Tibial nerve (tissue), 4 donors: ENCODE measurements at places on chromosomes 16 and 17.

DNA sequence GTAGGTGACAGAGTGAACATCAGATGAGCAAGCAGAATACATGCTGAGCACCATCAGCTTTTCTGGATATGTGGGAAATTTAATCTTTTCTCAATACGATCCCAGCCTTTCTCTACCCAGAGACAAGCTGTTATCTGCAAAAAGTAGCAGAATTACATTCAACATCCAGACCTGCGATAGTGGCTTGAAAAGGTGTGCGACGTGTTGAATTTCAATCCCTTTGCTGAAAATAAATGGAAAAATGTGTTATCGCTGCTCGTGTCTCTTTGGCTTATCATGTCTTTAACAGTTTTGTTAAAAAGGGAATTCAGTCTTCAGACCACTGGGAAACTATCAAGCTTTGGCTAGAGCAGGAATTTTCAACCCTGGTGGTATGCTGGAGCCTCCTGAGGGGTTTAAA lies 98.8 kb upstream of the FAM20A start:
- no peaks in the 10 kb centered on the region for H3K27me3 ChIP-seq
- no peak for DNase-seq
- H3K4me3 ChIP-seq, result no peak overlapping the region
- H3K27ac ChIP-seq, result no peak overlapping the region

- no peaks in the 10 kb centered on the region for H3K27me3 ChIP-seq
- no peak overlapping the region for H3K4me3 ChIP-seq
- H3K4me1 ChIP-seq, result no peaks in the 10 kb centered on the region
- no peaks in the 10 kb centered on the region for H3K36me3 ChIP-seq
- H3K27ac ChIP-seq, result no peak overlapping the region
Measured at GRCh38 chr17:74723891-74724290, 11.2 kb upstream of the CD300LF start.

DNA sequence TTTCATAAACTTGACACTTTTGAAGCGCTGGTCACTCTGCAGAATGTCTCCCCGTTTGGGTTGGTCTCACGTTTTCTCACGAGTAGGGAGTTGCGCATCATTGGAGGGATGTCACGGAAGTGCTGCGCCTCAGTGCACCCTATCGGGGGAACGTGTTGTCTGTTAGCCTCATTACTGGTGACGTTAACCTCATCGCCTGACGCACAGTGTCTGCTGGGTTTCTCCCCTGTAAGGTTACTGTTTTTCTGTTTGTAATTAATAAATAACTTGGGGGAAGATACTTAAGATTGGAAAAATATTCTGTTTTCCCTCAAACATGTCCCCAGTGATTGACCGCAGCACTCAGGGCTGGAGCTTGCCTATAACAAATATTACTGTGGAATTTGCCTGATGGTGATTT lies 26.7 kb downstream of the VAC14 start:
- H3K27ac ChIP-seq, result no peak overlapping the region
- no peaks in the 10 kb centered on the region for H3K27me3 ChIP-seq
- peaks cover 4% of the 10 kb centered on the region for H3K4me1 ChIP-seq
- no peaks in the 10 kb centered on the region for H3K36me3 ChIP-seq

DNA sequence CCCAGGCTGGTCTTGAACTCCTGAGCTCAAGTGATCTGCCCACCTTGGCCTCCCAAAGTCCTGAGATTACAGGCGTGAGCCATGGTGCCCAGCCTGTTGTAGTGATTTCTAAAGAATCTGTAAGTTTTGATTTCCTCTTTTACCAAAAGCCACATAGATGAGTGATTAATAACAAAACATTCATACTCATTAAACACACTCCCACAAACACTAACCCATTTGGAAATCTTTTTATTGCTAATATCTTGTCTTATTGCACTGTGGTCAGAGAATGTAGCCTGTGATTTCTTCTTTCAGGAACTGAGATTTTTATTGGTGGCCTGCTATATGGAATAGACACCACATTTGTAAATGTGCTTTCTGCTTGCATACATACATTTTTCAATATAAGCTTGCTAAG lies 31.6 kb downstream of the MYH10 start:
- no peak overlapping the region for H3K27ac ChIP-seq
- no peak overlapping the region for H3K4me3 ChIP-seq
- no peaks in the 10 kb centered on the region for H3K36me3 ChIP-seq
- no peaks in the 10 kb centered on the region for H3K27me3 ChIP-seq

GRCh38 chr17:7684851-7685532 lies 2.3 kb downstream of the TP53 start:
- peak overlapping the region; percentile 80 for H3K4me3 ChIP-seq
- H3K27ac ChIP-seq, result peak overlapping the region; percentile 98
- no peaks in the 10 kb centered on the region for H3K27me3 ChIP-seq
- peaks cover 40% of the 10 kb centered on the region for H3K4me1 ChIP-seq

DNA sequence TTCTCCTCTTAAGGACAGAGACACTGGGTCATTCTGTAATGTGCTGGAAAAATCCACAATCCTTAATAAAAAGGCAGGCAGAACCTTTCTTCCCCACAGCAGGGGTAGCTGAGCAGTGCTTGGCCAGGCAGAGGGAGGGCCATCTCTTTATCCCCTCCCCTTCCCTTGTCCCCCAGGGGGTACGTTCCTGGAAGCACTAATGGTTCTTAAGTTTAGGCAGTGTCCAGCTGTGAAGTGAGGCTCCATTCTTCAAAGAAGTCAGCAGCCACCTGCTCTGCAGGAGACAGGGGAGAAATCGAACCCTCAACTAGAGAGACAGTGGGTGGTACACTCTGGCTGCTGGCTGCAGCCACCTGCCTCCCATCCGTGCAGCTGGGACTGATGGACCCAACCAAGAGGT lies 533.9 kb upstream of the CDH11 start:
- H3K4me3 ChIP-seq, result no peak overlapping the region
- H3K27ac ChIP-seq, result no peak overlapping the region
- H3K36me3 ChIP-seq, result no peaks in the 10 kb centered on the region
- H3K4me1 ChIP-seq, result peaks cover 11% of the 10 kb centered on the region
- H3K27me3 ChIP-seq, result no peaks in the 10 kb centered on the region

- H3K27me3 ChIP-seq, result no peaks in the 10 kb centered on the region
- no peak overlapping the region for H3K27ac ChIP-seq
- no peak overlapping the region for H3K4me3 ChIP-seq
- DNase-seq, result no peak
- peaks cover 13% of the 10 kb centered on the region for H3K4me1 ChIP-seq
Measured at GRCh38 chr17:31427684-31428083, 36.2 kb downstream of the RAB11FIP4 start.

GRCh38 chr17:41782142-41782541 lies 4.4 kb downstream of the JUP start:
- DNase-seq, result no peak
- no peaks in the 10 kb centered on the region for H3K27me3 ChIP-seq
- H3K4me1 ChIP-seq, result peaks cover 45% of the 10 kb centered on the region

DNA sequence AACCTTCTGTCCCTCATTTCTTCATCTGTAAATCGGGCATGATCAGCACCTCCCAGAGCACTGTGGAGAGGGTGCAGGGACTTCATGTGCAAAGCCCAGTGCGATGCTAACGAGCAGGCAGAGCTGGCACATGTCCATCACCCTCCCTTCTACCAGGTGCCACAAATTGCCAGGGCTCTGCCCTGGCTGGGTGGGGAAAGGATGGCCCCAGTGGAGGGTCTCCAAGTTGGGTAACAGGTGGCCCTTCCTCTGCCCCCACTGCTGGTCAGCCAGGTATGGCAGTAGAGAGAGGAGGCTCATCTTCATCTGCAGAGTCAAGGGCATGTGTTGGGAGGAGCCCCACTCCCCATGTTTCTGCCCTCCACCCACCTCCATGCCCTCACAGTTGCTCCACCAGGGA lies 61.5 kb upstream of the CDH5 start:
- no peaks in the 10 kb centered on the region for H3K27me3 ChIP-seq
- H3K4me1 ChIP-seq, result no peaks in the 10 kb centered on the region
- DNase-seq, result no peak
- H3K4me3 ChIP-seq, result no peak overlapping the region

GRCh38 chr17:56359518-56359917 lies 206.2 kb downstream of the ANKFN1 start:
- no peak overlapping the region for H3K4me3 ChIP-seq
- no peak overlapping the region for H3K27ac ChIP-seq
- DNase-seq, result no peak
- H3K27me3 ChIP-seq, result no peaks in the 10 kb centered on the region
- H3K36me3 ChIP-seq, result no peaks in the 10 kb centered on the region

DNA sequence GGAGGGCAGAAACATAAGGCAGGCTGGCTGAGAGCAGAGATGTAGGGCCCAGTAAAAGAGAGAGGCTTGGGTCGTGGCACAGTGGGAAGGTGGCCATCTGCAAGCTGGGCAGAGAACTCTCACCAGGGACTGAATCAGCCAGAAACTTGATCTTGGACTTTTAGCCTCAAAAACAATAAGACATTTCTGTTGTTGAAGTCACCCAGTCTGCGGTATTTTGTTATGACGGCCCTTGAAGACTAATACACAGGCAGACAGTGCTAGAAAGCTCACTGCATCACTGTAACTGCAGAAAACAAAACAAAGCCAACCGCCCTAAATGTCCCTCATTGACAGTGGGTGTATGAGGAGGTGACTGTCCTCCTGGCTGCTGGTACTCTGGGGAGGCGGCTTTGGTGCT lies 3.9 kb upstream of the JPH3 start:
- DNase-seq, result no peak
- peaks cover 17% of the 10 kb centered on the region for H3K4me1 ChIP-seq
- no peaks in the 10 kb centered on the region for H3K27me3 ChIP-seq

DNA sequence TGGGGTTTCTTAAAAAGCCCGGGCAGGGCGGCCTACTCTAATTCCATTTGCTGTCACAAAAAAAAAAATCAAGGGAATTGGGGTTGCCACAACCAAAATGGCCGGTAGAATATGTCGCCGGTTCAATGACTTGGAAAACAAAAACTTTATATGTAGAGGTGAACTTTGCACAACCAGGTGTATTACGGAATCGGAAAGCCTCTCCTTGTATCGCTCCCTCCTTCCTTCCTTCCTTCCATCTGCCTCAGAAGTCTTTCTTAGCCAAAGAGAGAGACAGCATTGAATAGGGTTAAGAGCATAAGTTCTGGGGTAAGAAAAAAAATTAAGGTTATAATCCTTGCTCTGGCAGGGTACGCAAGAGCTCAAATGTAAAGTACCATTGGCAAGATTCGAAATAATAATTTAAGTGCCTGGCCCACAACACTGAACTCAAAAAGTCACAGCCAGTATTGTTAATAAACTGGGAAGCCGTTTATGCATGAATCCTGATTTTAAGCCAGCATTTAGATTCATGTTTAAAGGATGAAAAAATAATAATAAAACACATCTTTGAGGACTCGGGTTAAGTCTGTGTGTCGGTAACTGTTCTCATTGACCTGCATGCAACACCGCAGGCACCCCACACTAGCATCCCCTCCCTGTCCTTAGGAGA lies 522 bp upstream of the GLG1 start:
- peak overlapping the region; percentile 79 for H3K27ac ChIP-seq
- no peaks in the 10 kb centered on the region for H3K4me1 ChIP-seq
- no peaks in the 10 kb centered on the region for H3K36me3 ChIP-seq
- H3K4me3 ChIP-seq, result peak overlapping the region; percentile 93

GRCh38 chr17:67813803-67814180 lies 11.5 kb upstream of the BPTF start:
- H3K27ac ChIP-seq, result no peak overlapping the region
- no peak overlapping the region for H3K4me3 ChIP-seq
- H3K4me1 ChIP-seq, result no peaks in the 10 kb centered on the region

- H3K27ac ChIP-seq, result no peak overlapping the region
- H3K27me3 ChIP-seq, result no peaks in the 10 kb centered on the region
- H3K4me1 ChIP-seq, result no peaks in the 10 kb centered on the region
- DNase-seq, result no peak
Measured at GRCh38 chr17:34725008-34725407, 145.6 kb downstream of the TMEM132E start.

GRCh38 chr16:212999-213398 lies 16.2 kb downstream of the LUC7L start:
- H3K27ac ChIP-seq, result no peak overlapping the region
- H3K36me3 ChIP-seq, result no peaks in the 10 kb centered on the region
- no peaks in the 10 kb centered on the region for H3K27me3 ChIP-seq
- no peaks in the 10 kb centered on the region for H3K4me1 ChIP-seq

DNA sequence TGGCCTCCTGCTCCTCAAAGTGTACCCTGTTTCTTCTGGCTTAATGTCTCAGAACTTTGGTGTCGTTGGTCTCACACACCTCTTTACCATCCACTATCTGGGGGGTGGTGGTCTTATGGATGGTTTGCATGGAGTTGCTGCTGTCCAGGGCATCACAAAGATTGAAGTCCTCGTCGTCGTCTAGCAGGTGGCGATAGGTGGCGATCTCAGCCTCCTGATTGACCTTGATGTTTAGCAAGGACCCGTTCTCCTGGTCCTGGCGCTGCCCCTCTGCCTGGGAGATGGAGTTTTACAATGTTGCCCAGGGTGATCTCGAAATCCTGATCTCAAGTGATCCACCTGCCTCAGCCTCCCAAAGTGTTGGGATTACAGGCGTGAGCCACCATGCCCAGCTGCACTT lies 31.1 kb upstream of the HELZ start:
- no peaks in the 10 kb centered on the region for H3K27me3 ChIP-seq
- no peaks in the 10 kb centered on the region for H3K4me1 ChIP-seq
- no peaks in the 10 kb centered on the region for H3K36me3 ChIP-seq
- DNase-seq, result no peak
- H3K4me3 ChIP-seq, result no peak overlapping the region

GRCh38 chr16:1771188-1771863 lies at the start of gene NME3:
Gene NME3 (minus strand): TSS chr16:1771543. CDS start chr16:1771534, 9 bp downstream.
- peak within 1 kb of the TSS; percentile 93 for H3K27ac ChIP-seq
- H3K4me3 ChIP-seq, result peak within 1 kb of the TSS; percentile 86
- peaks cover 3% of the 10 kb centered on the region for H3K36me3 ChIP-seq
- peak; percentile 74 for DNase-seq
- peaks cover 22% of the 10 kb centered on the region for H3K4me1 ChIP-seq
- no peaks in the 10 kb centered on the region for H3K27me3 ChIP-seq

DNA sequence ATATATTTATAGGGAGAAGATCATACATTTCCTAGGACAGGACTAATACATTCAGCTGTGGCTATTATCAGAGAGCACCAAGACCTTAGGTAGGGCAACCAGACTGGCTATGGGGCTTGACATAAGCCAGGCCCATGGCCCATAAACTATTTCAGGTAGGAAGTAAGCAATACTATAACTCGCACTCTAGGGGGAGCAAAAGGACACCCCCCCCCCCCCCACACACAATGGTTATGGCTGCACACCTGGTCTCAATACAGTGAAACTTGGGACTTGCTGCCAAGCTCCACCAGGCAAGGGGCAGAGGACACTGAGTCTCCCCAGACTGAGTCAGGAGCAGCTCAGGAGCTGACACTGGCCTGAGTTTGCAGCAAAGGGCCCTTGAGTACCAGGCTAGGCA lies 348.9 kb upstream of the ASIC2 start:
- H3K36me3 ChIP-seq, result no peaks in the 10 kb centered on the region
- no peak overlapping the region for H3K27ac ChIP-seq
- no peaks in the 10 kb centered on the region for H3K27me3 ChIP-seq
- no peak for DNase-seq
- no peaks in the 10 kb centered on the region for H3K4me1 ChIP-seq

- H3K4me1 ChIP-seq, result peaks cover 24% of the 10 kb centered on the region
- no peaks in the 10 kb centered on the region for H3K27me3 ChIP-seq
- H3K36me3 ChIP-seq, result no peaks in the 10 kb centered on the region
- no peak overlapping the region for H3K27ac ChIP-seq
- no peak for DNase-seq
Measured at GRCh38 chr16:57755061-57755684, 19.6 kb downstream of the KATNB1 start.

GRCh38 chr16:8655184-8655717 lies 19.2 kb upstream of the ABAT start:
- H3K4me1 ChIP-seq, result no peaks in the 10 kb centered on the region
- no peak overlapping the region for H3K4me3 ChIP-seq
- no peaks in the 10 kb centered on the region for H3K27me3 ChIP-seq
- no peak overlapping the region for H3K27ac ChIP-seq
